Neural crest cell (in vitro differentiated cells): ENCODE measurements at places on chromosomes 5 and 9. TPM values are rescaled to one million over a fixed set of nuclear protein-coding genes. Genes with fewer than 3 reads are reported as not detected.

THBS4 gene
- total RNA-seq, result 6.9 and 10.0 TPM in 2 replicates

OR2Y1 gene
- not detected in 2 replicates for total RNA-seq

DNA sequence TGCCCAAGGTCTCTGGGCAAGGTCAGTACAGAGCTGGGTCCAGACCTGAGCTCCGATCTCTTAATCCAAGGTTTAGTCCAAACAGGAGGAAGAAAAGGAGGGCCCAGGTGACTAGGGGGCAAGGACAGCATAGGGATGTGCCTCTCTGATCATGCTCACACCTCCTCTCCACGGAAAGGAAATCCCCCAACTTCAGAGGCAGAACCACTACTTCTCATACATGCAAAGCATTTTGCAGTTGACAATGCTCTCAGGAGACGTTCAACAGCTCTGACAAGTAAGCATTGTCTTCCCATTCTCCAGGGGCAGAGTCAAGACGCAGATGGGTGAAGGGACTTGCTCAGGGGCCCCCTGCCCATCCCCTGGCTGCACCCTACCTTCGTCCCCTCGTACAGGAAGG, 8.7 kb upstream of the CORO2A start:
- H3K27ac ChIP-seq, result no peak overlapping the region
- peaks cover 11% of the 10 kb centered on the region for H3K27me3 ChIP-seq
- peaks cover 10% of the 10 kb centered on the region for H3K4me1 ChIP-seq
- no peak for DNase-seq
- no peak overlapping the region for H3K4me3 ChIP-seq
- H3K36me3 ChIP-seq, result no peaks in the 10 kb centered on the region

DNA sequence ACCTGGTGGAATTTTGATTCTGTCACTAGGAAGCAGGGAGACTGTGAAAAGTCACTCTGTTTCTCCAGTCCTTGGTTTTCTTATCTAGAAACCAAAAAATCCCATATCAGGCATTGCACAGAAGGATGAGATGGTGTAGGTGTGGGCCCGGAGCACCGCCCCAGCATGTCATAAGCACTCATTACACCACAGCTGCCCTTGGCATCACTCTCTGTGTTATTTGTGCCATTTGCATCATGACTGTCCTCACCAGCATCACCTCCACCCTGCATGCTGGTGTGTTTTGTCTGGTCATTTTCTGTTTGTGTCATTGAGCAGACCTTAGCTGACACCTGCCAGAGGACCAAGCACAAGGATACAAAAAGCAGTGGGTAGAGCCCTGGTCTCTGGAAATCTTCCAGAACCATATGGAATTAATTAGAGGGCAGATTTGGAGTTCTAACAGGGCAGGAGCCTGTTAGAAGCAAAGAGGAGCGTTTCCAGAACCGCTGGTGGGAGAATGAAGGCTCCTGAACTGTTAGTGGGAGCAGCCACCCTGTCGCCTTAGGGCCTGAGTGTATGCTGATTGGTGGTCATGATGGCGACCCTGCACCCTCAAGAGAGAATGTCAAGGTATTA, 99.3 kb downstream of the AMBP start:
- H3K27me3 ChIP-seq, result no peaks in the 10 kb centered on the region
- peaks cover 1% of the 10 kb centered on the region for H3K36me3 ChIP-seq
- peaks cover 4% of the 10 kb centered on the region for H3K4me1 ChIP-seq
- DNase-seq, result no peak
- H3K27ac ChIP-seq, result no peak overlapping the region

- H3K27ac ChIP-seq, result no peak overlapping the region
- no peak overlapping the region for H3K4me3 ChIP-seq
- no peaks in the 10 kb centered on the region for H3K27me3 ChIP-seq
These were observed 173.7 kb upstream of the POU5F2 start for GRCh38 chr5:93915142-93915553.

- no peak overlapping the region for H3K4me3 ChIP-seq
- no peak for DNase-seq
- H3K4me1 ChIP-seq, result no peaks in the 10 kb centered on the region
- H3K36me3 ChIP-seq, result no peaks in the 10 kb centered on the region
These were observed 29.6 kb upstream of the PITX1 start for GRCh38 chr5:135063511-135064234.

GRCh38 chr5:89260254-89260653, 377.3 kb upstream of the MEF2C start:
- no peaks in the 10 kb centered on the region for H3K27me3 ChIP-seq
- no peak overlapping the region for H3K27ac ChIP-seq
- H3K4me3 ChIP-seq, result no peak overlapping the region
- H3K36me3 ChIP-seq, result no peaks in the 10 kb centered on the region
- peaks cover 4% of the 10 kb centered on the region for H3K4me1 ChIP-seq
- DNase-seq, result no peak

- H3K27me3 ChIP-seq, result peaks cover under 1% of the 10 kb centered on the region
- no peaks in the 10 kb centered on the region for H3K36me3 ChIP-seq
- H3K4me1 ChIP-seq, result peaks cover 44% of the 10 kb centered on the region
These were observed 7.8 kb upstream of the ANGPTL2 start for GRCh38 chr9:127130235-127130634.

- peaks cover 7% of the 10 kb centered on the region for H3K4me1 ChIP-seq
- H3K27ac ChIP-seq, result no peak overlapping the region
- DNase-seq, result no peak
- H3K27me3 ChIP-seq, result no peaks in the 10 kb centered on the region
These were observed 76.9 kb downstream of the LIX1 start for GRCh38 chr5:97065475-97065874.

DNA sequence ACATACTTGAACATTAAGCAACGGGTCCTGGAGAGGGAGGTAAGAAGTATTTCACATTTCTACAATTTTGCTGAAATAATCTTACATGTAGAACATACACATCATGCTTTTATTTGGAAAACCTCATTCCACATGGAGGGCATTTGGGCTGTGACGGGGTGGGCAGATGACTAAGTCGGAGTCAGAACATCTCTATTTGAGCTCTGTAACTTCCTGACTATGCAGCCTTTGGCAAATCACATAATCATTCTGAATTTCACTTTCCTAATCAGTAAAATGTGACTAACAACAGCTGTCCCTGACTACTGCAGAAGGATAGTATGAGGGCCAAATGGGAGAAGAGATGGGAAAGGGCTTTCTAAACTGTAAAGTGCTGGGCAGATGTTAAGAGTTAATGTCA, 17.1 kb upstream of the IL6ST start:
- no peak for DNase-seq
- H3K4me3 ChIP-seq, result no peak overlapping the region
- H3K4me1 ChIP-seq, result no peaks in the 10 kb centered on the region

DNA sequence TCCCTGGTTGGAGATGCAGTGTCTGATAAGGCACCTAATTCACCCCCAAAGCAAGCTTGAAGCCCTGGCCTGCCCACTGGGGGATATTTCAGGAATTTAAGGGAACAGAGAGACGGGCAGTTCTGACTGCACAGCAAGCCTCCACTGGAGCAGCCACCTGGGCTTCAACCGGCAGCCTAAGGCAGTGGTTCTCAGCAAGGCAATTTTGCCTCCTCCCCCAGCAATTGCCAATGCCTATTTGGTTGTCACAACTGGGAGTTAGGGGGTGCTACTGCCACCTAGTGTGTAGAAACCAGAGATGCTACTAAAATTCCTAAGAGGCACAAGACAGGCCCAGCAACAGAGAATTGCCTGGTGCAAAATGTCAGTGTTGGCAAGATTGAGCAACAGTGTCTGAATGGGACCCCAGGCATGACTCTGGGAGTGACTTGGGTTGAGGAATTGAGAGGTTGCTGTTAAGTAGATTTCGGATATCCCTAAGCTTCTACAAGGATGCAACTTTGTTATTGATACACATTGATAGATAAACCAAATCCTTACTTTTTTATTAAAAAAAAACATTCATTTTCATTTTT, 58.7 kb upstream of the CTSL start:
- no peak overlapping the region for H3K27ac ChIP-seq
- peaks cover 4% of the 10 kb centered on the region for H3K4me1 ChIP-seq
- DNase-seq, result no peak
- no peaks in the 10 kb centered on the region for H3K27me3 ChIP-seq

GRCh38 chr9:135251331-135251761, 163.9 kb downstream of the OLFM1 start:
- peaks cover 4% of the 10 kb centered on the region for H3K27me3 ChIP-seq
- no peaks in the 10 kb centered on the region for H3K36me3 ChIP-seq
- no peak overlapping the region for H3K4me3 ChIP-seq
- DNase-seq, result no peak
- no peak overlapping the region for H3K27ac ChIP-seq

DNA sequence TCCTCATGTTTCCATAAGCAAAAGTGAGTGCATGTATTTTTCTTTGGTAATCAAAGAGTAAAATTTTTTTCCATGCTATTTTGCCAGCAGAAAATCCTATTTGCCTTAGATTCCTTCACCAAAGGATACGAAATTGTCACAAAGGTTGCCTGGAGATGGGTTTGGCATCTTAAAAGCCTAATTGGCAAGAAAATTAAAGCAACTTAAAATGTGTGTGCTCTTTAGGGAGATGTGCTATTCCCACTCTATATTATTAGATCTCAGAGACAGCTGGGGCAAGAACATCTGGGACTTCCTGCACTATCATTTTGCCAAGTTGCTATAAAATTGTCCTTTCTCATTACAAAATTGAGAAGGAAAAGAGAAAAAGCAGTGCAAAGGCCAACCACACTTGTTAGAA, 146.1 kb downstream of the PLCXD3 start:
- H3K4me1 ChIP-seq, result no peaks in the 10 kb centered on the region
- DNase-seq, result no peak
- no peak overlapping the region for H3K4me3 ChIP-seq
- H3K36me3 ChIP-seq, result no peaks in the 10 kb centered on the region

- no peaks in the 10 kb centered on the region for H3K36me3 ChIP-seq
- peak; percentile 63 for DNase-seq
- H3K27ac ChIP-seq, result peak overlapping the region; percentile 96
- peaks cover 66% of the 10 kb centered on the region for H3K4me1 ChIP-seq
These were observed 24.2 kb downstream of the C9orf50 start for GRCh38 chr9:129596541-129597331.

- no peak for DNase-seq
- H3K27me3 ChIP-seq, result peaks cover 45% of the 10 kb centered on the region
These were observed 5.9 kb downstream of the ITGA2 start for GRCh38 chr5:52995095-52995494.

- H3K27me3 ChIP-seq, result no peaks in the 10 kb centered on the region
- H3K4me3 ChIP-seq, result no peak overlapping the region
- H3K36me3 ChIP-seq, result peaks cover 5% of the 10 kb centered on the region
- H3K4me1 ChIP-seq, result peaks cover 13% of the 10 kb centered on the region
- DNase-seq, result no peak
These were observed 36.7 kb downstream of the ZNF618 start for GRCh38 chr9:113912816-113913215.
